ENCODE measurements at places on chromosomes 1 and 21.

DNA sequence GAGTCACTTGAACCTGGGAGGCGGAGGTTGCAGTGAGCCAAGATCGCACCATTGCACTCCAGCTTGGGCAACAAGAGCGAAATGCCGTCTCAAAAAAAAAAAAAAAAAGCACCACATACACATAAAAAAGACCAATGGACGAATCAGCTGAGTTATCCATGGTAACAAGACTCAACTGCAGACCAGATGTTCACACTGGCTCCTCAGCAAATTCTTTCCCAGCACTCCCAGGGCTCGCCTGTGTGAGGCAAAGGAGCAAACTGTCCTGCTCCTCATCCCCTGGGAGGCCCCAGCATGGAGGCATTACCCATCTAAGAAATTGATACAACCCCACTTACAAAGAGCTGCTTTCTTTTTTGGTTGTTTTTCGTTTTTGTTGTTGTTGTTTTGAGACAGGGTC, 3.1 kb downstream of the TMEM234 start:
- DNase-seq = no peak

- DNase-seq = no peak
Observed at GRCh38 chr1:61140778-61141177, 58.4 kb downstream of the NFIA start.

DNA sequence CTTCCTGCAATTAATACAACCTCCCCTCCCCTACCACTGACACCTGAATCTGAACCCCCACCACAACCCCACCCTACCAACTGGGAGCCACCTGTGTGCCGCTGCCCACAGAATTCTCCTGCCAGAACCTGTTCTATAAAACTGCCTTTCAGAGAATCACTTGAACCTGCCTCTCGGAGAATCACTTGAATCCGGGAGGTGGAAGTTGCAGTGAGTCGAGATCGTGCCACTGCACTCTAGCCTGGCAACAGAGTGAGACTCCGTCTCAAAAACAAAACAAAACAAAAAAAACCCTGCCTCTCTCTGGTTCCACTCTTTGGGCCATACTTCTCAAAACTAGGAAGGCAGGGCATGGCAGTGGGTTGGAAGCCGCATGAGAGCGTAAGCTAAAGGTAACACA, 5.7 kb downstream of the URB1 start:
- no peak for DNase-seq

GRCh38 chr1:178465011-178465410, 31.8 kb downstream of the CLEC20A start:
- peak; percentile 38 for DNase-seq

DNA sequence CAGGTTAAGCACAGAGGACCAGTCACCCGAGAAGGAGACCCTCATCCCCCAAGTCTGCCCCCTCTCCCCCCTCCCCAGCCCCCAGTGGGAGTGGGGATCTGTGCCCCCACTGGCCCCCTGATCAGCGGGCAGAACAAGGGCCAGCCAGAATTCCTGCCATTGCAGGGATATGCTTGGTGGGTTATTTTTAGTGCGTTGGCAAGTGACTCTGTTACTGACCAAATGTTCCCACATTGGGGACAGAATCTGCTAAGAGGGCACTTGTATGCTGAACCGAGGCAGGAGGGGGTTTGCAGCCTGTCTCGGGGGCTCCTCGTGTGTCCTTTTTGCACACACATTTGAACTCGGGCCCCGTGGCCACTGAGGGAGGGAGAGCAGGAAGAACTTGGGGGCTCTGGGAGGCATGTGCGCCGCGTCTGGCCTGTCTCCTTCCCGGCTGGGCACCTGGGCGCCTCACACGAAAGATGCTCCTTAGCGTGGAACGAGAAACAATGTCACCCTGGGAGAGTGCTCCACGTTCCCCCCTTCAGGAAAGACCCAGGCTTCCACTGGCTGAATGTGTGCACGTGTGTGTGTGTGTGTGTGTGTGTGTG, 66.4 kb upstream of the CASZ1 start:
- DNase-seq = no peak

- no peak for DNase-seq
Observed at GRCh38 chr1:57835620-57836019, 411.8 kb upstream of the DAB1 start.

DNA sequence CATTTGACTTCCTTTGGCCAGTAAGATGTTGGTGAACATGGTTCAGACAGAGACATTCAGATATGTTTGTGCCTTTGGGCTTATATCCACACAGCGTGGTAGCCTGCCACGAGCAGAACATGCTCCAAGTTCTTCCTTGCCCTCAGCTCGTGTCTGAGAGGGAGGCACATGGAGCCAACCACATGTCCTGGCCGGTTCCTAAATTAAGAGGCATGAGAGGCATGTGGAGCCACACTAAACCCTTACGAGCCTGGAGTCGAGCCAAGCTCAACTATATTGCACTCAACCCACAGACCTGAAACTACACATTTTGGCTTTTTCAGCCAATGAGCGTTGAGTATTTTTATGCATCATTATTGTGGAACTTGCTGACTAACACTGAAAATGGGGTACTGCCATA, 133.7 kb upstream of the KCNK1 start:
- DNase-seq = no peak

GRCh38 chr1:60861961-60862567, 220.3 kb upstream of the NFIA start:
- DNase-seq = no peak

DNA sequence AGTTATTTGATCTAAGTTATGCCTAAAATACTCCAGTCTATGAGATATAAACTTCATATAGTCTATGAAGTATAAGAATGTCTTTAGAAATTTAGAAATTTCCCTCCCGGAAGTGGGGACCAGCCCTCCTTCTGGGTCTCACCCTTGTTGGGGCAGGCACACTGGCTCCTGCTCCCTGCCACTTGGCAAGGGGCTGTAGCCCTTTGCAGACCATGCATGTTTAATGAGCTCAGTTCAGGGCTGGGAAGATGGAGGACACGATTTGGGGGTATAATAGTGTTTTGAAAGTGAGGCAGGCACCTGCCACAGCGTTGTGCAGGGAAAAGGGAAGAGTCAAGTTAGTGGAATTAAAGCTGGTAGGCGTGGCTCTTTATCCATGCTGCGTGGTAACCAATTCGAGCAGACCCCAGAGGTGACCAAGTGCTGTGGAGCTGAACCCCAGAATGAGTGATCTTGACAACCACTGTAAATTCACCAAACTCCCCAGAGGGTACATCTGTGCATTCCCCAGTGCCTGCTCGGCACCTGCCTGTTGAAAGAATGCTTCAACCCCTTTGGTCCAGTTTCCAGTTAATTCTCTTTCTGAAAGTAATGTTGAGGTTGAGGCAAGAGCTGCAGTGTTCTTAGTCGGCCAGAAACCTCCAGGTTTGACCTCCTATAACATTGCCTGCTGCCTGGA, 79.6 kb downstream of the DOP1B start:
- DNase-seq = no peak

GRCh38 chr21:14684071-14684470, 138.0 kb upstream of the SAMSN1 start:
- DNase-seq = no peak

DNA sequence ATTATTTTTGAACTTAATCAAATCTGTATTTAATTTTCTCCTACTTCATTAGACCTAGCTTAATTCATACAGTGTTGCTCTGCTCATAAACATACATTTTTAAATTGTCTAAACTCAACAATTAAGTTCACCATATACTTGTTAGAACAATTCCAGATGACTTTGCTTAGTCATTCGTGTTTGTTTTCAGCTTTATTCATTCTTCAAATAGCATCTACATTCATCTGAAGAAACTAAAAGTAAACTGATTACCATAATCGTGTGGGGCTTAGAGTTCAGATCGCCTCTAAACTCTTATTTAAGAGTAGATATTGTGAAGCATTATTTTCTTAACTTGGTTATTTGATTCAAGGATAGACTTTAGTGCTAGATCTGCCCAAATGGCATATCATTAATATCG, 34.4 kb downstream of the KLHL20 start:
- no peak for DNase-seq

GRCh38 chr1:163131981-163132380, 62.8 kb downstream of the RGS4 start:
- DNase-seq = no peak

GRCh38 chr1:31588751-31589515, 12.6 kb downstream of the TINAGL1 start:
- DNase-seq = peak; percentile 55

DNA sequence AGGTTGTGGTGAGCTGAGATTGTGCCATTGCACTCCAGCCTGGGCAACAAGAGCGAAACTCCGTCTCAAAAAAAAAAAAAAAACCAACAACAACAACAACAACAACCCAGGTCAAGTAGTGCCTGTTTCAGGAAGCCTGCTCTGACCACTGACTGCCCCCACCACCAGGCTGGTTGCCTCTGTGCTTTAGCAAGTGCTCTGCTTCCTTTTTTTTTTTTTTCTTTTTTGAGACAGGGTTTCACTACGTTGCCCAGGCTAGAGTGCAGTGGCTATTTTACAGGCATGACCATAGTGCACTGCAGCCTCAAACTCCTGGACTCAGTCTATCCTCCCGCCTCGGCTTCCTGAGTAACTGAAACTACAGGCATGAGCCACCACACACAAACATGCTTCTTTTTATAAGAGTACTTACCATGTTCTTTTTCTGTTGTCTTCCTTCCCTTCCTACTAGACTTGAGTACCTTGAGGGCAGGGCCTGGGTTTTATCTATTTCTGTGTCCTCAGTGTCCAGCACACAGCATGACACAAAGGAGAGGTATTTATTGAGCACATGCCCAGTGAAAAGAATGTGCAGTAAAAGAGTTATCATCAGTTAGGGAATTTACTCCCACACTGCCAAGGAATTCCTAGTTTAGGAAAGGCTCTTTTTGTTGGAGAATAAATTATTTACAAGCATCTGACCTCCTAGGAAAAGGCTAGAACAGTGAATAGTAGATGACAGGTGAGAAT, 9.9 kb upstream of the COA7 start:
- peak; percentile 89 for DNase-seq

GRCh38 chr1:180386745-180387367, 115.5 kb downstream of the ACBD6 start:
- DNase-seq = no peak

DNA sequence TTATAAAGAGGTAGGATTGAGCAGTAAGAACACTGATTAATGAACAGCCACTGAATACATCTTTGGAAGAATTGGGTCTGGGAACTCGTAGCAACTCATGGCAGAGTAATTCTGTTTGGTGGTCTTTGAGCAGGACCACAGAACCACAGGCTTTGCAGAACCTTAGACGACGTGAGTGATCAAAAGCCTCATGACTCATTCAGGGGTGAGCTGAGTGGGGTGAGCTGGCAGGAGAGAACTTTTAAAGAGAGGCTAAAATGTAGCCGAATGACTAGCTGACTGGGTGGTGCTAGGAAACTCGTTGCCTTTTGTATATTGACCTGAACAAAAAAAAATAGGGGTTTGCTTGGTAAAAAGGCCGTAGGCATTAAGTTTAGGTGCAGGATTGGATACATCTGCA, 313.8 kb downstream of the TGFB2 start:
- peak; percentile 83 for DNase-seq

GRCh38 chr1:234564035-234565029, 45.6 kb downstream of the IRF2BP2 start:
- peak; percentile 37 for DNase-seq

- DNase-seq = no peak
Observed at GRCh38 chr1:91764471-91765115, 121.4 kb downstream of the TGFBR3 start.

- no peak for DNase-seq
Observed at GRCh38 chr1:23720256-23720995, 22.8 kb upstream of the ELOA start.

- no peak for DNase-seq
Observed at GRCh38 chr1:204286831-204287421, 72.8 kb downstream of the PLEKHA6 start.

- DNase-seq = no peak
Observed at GRCh38 chr1:224751624-224752311, 135.7 kb downstream of the CNIH3 start.

DNA sequence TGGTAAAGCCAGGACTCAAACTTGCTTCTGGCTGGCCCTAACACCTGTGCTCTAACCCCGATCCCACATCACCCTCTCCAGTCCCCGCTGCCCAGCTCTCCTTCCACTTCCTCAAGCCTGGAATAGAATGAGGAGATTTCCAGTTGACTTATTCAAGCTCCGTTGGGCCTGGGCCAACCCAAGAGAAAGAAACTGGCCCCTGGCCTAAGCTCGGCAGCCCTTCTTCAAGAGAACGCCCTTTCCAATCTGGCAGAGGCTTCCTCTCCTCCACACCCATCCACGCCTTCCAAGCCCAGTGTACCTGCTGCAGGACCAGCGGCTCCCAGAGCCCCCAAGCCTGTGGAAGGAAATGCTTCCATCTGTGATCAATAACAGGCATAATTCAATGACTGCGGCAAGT, 51.9 kb downstream of the LRRN2 start:
- DNase-seq = no peak

DNA sequence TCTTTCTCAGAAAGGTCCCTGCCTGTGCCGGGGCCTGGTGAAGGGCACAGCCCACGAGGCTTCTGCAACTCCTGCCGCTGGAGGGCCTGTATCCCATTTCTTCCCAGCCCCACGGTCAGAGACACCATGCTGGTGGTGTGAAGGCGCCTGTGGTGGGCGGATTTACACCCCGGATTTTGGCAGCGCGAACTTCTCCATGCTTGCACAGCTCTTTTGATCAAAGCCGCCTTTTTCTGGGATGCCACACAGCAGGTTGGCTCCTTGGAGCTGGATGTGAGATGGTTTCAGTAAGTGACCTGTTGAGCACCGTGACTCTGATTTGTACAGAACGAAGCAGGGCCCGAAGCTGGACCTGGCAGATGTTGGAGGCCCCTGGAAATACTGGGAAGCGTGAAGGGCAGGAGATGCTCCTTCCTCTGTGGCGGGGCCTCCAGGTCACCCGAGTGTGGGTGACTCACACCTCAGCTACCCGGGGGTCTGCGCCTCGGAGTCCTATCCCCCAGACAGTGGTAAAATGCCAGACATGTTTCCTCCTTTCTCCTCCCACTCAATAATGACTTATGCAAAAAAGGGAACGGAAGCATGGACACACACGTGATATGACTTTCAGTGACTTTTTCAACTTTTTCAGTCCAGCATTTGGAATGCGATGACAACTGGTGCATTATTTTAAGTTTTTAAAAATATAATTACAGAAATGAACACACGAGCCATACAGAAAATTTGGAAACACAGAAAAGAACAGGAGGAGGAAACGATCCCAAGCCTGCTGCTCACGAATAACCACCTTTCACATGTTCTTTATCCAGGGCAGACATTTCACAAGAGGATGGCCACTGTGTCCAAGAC, 9.0 kb downstream of the UMODL1 start:
- DNase-seq = peak; percentile 21

- DNase-seq = peak; percentile 17
Observed at GRCh38 chr1:58982259-58982998, 198.6 kb upstream of the JUN start.

GRCh38 chr1:100349246-100349645, 3.1 kb upstream of the CDC14A start:
- DNase-seq = no peak

- no peak for DNase-seq
Observed at GRCh38 chr1:193569983-193570269, 383.5 kb upstream of the B3GALT2 start.

GRCh38 chr1:179588425-179589024, 3.1 kb upstream of the TDRD5 start:
- no peak for DNase-seq

GRCh38 chr1:165073185-165074007, 283.1 kb downstream of the LMX1A start:
- DNase-seq = peak; percentile 76

- DNase-seq = no peak
Observed at GRCh38 chr1:45327644-45328515, 1.2 kb downstream of the HPDL start.
